Smooth muscle cell of the pulmonary artery (primary cell): ENCODE measurements at places on chromosomes 4 and X. TPM values are rescaled to one million over a fixed set of nuclear protein-coding genes. Genes with fewer than 3 reads are reported as not detected.

Gene CT45A10
- not detected in 2 replicates for total RNA-seq

Gene FAM199X
- total RNA-seq: 19.5 and 22.0 TPM in 2 replicates

Gene EVC
- total RNA-seq: 50.0 and 54.0 TPM in 2 replicates

Gene USP17L17
- not detected in 2 replicates for total RNA-seq

Gene SRPK3
- total RNA-seq: 0.91 and 3.6 TPM in 2 replicates

Gene IQSEC2
- 8.7 and 9.9 TPM in 2 replicates for total RNA-seq

Gene CTSO
- total RNA-seq: 23.3 and 25.8 TPM in 2 replicates
